Progenitor cell of endocrine pancreas (in vitro differentiated cells): ENCODE measurements at places on chromosomes 1 and 21.

GRCh38 chr1:43688594-43689000, 18.7 kb upstream of the ST3GAL3 start:
- DNase-seq: no peak

DNA sequence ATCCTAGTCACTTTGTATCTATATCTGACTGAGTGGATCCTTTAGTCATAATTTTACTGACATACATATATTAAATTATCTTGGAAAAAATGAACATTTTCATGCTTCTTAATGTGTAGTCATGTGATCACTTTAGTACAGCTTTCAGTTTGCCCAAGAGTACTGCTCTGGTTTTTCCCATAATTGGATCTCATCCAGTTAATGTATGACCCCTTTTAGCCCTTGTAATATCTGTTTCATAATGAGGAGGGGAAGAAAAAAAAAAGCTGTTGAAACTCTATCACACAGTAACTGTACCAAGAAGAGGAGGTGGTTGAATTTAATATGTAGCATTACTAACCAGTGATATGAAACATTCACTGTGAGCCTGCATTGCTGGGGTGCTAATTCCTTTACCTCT, 328.7 kb downstream of the PTPRC start:
- DNase-seq: no peak

- DNase-seq: no peak
Observed at GRCh38 chr1:193662030-193662429, 475.6 kb upstream of the B3GALT2 start.

DNA sequence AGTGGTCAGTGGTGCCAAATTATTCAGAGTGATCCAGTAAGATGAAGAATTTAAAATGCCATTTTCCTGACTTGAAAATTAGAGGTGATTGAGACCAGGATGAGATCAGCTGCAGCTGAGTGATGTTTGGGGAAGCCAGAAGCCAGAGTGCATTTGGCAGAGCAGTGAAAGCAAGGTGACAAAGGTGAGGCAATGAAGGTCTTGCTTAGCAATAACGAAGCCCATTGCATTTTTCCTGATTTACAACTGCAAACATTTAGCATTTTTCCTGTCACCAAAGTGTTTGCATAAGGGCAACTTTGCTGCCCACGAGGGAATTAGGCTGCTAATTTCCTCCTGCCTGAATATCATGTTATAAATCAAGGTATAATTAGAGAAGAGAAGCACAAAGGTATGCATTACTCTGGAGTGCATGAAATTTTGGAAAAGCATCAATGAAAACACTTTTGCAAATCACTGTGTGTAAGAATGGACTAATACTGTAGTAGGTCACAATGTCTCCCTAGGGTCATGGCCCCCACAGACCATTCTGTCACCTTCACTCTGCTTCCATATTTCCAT, 188.2 kb upstream of the LYPLAL1 start:
- no peak for DNase-seq

DNA sequence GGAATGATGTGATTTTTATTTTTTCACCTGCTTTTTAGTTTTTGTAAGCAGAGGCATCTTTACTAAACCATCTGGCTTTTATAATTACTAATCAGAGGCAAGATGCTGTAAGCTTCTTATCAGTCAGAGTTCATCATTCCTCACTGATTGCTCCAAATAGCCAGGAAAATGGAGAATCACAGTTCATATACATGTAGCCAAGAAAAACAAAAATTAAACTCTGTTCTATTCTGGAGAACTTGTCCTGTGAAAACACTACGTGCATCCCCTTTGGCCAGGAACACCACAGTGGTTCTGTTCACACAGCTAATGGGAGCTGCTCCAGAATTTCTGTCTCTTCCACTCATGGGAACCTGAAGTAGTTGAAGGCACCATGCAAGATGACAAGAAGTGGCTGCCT, 725.5 kb upstream of the CHRM3 start:
- no peak for DNase-seq

DNA sequence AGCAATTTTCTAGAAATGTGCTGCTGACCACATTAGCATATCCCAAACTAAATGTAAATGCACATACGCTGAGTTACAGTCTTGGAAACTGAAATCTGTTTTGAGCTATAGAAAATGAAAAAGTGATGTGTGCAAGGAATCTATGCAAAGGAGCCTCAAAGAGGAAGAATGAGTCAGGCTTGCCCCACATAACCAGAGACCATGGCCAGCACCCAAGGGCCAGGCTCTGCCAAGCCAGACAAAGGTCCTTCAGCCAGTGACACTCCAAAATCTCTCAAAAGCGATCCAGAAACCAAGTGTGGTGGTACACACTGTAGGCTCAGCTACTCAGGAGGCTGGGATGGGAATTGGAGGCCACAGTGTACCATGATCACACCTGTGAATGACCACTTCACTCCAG, 195.2 kb downstream of the TOMM20 start:
- DNase-seq: no peak

DNA sequence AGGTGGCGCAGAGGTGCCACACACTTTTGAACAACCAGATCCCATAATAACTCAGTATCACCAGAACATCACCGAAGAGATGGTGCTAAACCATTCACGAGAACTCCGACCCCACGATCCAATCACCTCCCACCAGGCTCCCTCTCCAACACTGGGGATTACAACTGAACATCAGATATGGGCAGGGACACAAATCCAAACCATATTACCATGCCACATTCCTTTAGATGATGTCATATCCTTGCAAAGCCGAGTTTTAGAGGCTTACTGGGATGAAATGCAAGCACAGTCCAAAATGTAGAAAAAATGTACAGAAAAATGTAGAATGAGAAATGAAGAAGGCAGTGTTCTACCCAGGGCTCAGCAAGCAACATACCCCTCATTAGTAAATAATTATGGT, 64.7 kb downstream of the SGIP1 start:
- DNase-seq: no peak

DNA sequence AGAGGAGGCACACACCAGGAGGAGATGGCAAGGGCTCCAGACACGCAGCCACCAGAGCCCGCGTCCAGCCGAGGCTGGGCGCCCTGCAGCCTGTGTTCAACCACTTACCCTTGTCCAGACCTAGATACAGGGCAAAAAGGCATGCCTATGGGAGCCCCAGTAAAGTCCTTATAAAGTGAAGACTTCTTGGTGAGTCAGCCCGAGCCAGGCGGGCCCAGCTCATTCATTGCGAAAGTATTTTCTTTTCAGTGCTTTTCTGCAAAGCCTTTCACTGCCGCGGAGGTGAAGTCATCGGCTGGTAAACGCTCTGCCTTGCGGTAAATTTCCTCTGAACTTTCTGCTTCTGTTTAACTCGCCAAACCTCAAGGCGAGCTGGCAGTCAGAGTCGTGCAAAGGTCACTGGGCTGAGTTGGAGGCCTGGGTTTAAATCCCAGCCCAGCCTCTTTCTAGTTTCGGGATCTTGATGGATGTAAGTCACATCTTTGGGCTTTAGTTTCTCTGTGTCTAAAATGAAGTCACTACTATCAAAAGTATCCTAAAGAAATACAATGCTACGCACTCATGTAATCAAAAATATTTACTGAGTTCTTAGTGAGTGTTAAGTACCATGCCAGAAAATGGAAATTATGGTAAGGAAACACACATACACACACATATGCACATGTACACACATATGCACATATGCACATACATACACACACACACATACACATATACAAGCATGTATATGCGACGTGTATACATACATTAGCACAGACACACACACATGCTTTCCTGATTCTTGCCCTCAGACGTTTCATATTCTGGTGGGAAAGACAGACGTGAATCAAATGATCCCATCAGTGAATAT, 54.7 kb upstream of the IFFO2 start:
- no peak for DNase-seq

DNA sequence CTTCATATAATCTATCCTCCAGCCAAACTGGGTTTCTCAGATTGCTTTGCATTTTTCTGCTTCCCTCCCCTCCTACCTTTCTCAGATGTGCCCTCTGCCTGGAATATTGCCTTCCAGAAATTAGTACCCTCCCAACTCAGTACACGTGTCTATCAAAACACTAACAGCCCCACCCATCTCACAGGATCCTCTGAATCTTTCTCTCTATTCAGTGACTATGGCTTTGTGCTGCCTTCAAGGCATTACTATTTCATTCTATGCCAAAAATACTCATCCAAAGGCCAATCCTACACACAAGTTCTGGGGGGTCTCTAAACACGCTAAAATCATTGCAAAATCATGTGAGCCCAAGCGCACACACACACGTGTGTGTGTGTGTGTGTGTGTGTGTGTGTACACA, 58.4 kb downstream of the ZNF281 start:
- DNase-seq: no peak

DNA sequence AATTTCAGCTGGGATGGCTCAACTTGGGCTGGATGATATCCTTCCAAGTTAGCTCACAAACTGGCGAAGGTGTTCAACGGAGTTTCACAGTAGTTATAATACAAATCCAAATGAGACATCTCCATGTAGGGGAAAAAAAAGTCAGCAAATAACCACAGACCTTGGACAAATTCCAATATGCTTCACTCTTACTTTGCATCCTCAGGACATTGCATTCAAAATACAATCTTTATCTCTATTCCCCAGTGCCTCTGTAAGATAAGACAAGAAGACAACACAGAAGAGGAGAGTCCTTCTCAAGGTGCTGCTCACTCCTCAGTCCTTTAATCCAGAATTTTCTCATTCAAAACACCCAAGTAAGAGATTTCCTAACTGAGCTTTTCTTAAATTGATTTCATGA, 1797.7 kb downstream of the MRPL39 start:
- no peak for DNase-seq

DNA sequence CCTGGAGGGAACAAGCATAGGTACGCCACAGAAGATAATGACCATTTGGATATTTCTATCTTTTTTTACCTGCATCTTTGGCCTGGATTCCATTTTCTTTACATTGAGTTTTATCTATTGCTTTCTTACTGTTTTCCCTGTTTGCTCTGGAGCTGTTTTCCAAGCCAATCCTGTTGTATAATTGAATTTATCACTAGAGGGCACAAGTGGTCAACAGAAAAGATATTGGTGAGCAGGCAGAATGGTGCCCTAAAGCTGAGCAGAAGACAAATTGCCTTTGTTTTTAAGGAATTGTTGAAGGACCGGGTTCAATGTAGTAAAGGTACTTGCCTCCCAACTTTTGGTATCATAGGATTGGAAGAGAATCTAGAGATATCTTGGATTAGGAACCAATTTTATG, 152.8 kb downstream of the PPP1R12B start:
- DNase-seq: no peak

- no peak for DNase-seq
Observed at GRCh38 chr1:119655154-119655553, 7.1 kb upstream of the ZNF697 start.

DNA sequence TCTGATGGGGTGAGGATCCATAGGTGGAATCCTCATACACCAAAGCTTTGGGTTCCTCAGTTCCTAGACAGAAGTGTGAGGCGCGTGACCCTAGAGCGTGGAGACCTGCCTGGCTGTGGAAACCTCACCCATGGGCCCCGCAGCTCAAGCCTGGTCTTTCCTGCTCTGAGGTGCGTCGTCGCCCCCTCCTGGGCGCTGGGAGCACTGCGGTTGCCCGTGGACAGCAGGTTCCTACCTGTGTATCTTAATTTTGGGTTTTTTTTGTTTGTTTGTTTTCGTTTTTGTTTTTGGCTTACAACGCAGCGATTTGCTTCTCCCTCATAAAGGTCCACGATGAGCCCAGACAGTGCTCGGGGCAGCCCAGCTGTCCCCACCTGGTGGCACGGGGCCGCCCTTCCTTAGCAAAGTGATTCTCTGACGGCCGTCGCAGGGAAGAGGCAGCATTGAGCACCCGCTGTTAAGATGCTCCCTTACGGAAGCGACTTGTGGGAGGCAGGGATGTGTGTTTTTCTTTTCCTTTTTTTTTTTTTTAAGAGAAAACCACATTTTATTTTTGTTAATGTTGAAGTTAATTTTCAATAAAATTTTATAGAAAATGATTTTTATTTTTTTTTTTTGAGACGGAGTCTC, 36.5 kb upstream of the TRAPPC10 start:
- DNase-seq: peak; percentile 77

GRCh38 chr1:6825828-6826227, 40.6 kb downstream of the CAMTA1 start:
- no peak for DNase-seq

DNA sequence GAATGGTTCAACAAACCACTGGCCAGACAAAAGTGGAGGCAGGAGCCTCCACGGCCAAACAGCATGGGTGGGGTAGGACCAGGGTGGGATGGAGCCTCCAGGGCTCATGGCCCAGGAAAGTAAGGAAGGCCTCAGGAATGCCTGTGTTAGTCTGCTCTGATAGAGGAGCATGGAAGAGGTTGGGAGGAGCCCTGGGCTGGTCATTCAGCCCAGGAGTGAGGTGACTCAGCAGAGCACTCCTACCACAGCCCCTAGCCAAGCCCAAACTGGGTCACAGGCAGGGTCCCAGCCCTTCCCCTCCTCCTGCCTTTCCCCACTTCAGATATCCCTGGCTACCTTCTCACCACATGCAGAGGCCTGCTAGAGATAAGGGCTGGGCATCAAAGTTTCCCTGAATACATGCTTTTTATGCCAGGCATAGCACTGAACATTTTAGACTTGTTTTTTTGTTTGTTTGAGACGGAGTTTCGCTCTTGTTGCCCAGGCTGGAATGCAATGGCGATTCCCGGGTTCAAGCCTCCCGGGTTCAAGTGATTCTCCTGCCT, 3.1 kb upstream of the SHISA4 start:
- no peak for DNase-seq
